CD4-positive, alpha-beta T cell (primary cell): ENCODE measurements at places on chromosomes 2 and 18.

DNA sequence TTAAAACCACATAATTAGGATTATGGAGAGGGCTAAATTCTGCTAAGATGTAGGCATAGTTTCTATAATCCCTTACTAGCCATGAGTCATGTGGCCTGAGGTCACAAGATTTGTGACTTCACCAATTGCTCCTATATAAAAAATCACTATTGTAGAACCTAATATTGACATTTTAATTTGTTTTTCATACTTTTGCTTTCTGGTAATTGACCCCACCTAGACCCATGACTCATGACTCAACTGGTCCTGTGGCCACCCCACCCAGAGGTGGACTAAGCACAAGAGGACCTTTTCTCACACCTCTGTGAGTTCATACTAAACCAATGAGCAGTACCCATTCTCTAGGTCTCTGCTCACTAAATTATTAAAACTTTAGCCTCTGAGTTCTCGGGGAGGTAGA is 1567.5 kb upstream of the LRRTM1 start:
- no peak for DNase-seq

DNA sequence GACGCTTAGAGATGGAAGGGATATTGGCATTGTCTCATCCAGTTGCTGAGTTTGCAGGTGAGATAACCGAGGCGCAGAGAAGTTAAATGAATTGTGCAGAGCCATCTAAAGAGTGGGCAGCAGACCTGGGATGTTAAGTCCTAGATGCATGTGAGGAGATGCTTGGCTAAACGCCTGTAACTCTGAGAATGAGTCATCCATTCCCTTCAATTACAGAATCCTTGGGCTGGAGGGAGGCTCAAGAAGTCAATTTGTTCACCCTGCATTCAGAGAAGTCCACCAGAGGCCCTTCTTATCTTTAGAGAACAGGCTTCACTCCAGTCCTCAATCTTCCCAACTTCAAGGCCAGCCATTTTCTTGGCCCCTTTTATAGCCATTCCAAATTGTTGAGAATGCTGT is 1.6 kb downstream of the EHD3 start:
- DNase-seq, result no peak

GRCh38 chr2:12773586-12774394 is 57.1 kb downstream of the TRIB2 start:
- DNase-seq, result no peak

DNA sequence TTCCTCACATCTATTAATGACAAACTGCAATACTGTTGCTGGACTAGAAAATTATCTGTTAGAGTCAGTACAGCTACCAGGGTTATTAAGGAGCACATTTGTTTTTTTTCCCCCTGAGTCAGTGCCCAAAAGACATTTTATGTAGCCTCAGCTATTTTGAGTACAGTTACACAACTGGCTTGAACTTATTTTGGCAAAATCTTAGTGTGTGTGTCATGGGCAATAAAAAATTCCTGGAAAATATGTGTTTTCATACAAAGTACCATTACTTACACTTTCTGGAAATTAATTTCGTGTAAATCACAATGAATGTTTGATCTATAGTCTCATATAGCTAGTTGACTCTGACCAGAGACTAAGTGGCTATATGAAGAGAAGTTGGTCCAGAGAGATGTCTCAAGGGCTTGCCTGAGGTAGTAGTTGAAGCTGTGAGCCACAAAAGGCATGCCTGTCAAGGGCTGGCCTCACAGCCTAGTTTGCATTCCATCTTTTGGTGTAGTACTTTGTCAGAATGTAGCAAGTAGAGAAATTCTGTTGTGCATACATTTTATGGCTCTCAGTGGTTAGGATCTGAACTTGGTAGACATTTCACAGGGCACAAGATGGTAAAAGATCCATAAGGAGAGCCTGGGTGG is 283.4 kb downstream of the MTX2 start:
- no peak for DNase-seq

DNA sequence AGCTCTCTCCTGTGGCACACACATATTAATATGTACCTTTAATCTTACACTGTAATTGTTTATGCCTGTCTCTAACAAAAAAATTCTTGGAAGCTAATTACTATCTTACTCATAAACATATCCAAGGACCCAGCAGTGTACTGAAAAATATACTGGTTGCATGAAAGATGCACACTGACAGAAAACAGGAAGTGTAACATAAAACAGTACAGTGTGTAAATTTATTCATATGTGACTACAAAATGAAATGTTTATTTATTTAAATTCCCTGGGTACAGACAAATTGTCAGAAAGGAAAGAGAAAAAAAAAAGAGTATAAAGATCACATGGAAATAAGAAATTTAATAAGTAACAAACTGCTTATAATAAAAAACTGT is 28.5 kb downstream of the TMEM131 start:
- no peak for DNase-seq

DNA sequence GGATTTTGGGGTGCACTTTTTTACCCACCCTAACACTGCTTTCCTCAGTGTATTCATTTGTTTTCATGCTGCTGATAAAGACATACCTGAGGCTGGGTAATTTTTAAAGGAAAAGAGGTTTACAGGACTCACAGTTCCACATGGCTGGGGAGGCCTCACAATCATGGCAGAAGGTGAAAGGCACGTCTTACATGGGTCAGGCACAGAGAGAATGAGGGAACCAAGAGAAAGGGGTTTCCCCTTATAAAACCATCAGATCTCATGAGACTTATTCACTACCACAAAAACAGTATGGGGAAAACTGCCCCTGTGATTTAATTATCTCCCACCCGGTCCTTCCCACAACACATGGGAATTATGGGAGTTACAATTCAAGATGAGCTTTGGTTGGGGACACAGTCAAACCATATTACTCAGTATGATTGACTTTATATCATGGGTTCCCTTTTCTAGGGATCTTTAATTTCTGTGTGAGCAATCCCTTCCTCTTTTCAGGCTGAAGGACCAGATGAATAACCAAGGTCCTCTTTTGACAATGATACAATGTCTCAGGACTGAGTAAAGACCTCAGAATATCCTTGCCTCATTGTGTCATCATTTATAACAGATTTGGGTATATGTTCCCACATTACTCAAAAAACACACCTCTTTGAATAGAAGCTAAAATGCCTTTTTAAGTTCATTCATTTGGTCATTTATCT is 100.1 kb upstream of the TRIB2 start:
- DNase-seq, result no peak

- DNase-seq, result no peak
These were observed 37.7 kb upstream of the CTDP1 start for GRCh38 chr18:79641722-79642497.

DNA sequence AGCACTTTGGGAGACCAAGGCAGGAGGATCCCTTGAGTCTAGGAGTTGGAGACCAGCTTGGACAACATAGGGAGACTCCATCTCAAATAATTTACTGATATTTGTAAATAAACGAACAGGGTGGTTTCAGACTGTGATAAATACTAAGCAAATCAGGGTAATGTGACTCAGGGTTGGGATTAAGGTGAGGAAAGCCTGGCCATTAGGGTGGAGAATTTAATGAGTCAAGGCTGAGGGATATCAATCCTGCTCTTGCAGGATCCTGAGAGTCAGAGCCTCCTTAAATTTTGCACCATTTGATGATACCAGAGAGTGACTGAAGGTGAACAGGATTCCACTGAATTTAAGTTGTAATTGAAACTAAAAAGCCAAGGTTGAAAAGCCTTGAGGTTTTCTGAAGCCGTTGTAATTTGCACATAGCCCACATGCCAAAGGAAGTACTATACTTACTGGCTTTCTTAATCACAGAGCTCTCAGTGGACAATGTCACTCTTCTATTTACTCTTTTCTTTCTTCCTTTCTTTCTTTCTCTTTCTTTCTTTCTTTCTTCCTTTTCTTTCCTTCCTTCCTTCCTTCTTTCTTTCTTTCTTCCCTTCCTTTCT is 28.6 kb upstream of the AP1S3 start:
- DNase-seq, result no peak

- DNase-seq, result no peak
These were observed 118.7 kb downstream of the EPB41L3 start for GRCh38 chr18:5424903-5425664.

- no peak for DNase-seq
These were observed 23.5 kb downstream of the MAL start for GRCh38 chr2:95048825-95049682.

DNA sequence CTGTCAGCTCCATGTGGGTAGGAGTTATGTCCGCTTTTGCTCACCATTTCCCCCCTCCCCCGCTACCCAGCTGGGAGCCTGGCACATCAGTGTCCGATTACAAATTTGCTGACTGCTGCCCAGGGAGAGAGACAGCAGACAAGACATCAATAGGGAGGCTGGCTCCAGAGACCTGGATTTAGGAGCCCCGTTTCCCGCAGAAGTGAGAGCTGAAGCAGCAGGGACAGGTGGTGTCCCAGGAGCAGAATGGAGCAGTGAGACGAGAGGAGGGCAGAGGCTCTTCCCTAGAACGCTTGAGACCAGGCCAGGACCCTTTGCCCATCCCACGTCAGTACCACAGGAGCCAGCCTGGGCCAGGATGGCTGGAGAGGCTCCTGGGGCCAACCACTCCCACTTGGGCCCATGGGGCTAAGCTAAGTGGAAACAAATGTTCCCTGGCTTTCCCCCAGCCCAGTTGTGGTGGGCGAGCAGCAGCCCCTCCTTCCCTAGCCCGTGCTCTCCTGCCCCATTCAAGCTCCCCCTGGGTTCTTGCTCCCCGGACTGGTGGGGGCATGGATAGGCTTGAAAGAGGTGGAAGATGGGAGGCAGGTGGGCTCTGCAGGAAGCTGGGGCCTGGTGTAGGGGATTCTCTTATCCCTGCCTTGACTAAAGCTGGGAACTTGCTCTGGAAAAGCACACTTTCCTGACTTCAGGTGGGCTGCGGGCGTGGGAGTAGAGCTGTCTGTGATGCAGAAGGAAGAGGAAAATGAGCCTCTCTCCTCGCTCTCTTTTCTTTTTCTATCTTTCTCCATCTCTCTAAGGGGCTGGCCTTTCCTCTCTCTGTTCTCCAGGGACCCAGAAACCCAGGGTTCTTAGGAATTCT is 4.1 kb upstream of the WNT6 start:
- DNase-seq, result no peak

GRCh38 chr2:43736637-43737036 is 37.2 kb upstream of the DYNC2LI1 start:
- DNase-seq, result no peak

DNA sequence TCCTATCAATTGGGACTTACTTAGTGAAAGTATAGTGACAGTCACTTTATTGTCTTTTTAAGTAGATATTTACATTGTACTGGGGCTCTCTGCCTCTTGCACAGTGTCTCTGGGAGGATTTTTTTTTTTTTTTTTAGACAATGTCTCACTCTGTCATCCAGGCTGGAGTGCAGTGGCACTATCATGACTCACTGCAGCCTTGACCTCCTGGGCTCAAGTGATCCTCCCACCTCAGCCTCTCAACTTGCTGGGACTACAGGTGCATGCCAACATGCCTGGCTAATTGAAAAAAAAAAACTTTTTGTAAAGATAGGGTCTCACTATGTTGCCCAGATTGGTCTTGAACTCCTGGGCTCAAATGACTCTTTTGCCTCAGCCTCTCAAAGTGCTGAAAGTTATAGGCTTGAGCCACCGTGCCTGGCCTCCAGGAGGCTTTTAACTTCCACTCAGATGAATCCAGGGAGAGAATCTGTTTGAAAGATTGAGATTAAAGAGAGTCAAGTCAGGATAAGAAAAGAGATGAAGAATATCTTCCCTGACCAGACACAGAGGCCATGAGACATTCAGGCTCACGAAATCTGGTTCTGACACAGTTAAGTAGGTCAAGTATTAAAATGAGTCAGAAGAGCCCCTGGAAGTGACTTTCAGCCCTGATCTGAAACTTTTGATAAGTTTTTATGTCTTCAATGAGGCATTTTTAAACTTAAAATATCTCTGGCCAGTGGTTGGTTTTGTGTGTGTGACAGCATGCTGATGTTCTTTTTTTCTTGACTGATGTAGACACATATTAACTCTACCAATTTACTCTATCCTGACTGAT is 18.3 kb downstream of the ARHGEF33 start:
- DNase-seq, result no peak

- DNase-seq, result no peak
These were observed 703.0 kb downstream of the RNF144A start for GRCh38 chr2:7620255-7620654.

- no peak for DNase-seq
These were observed 69.7 kb upstream of the KCNE4 start for GRCh38 chr2:222982010-222982908.

- no peak for DNase-seq
These were observed 270.9 kb downstream of the TWIST2 start for GRCh38 chr2:239118675-239119211.

- DNase-seq, result peak; percentile 12
These were observed 624 bp downstream of the METTL8 start for GRCh38 chr2:171432969-171433762.

DNA sequence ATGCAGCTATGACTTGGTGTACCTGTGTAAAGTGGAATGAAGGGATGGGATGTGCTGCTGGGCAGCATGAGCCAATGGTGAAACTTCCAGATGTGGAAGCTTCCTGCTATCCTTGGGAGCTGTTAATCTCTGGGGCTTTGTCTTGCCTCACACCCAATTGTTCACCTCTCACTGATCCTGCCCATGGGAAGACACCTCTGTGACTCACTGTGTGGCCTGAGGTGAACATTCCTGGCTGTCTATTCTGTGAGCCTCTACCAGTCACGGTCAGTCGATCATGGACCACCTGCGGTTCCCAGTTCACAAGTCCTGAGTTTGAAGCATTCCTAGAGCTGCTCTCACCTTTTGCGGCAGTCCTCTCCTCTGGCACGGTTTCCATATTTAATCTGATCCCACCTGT is 12.1 kb downstream of the NEURL3 start:
- DNase-seq, result no peak

DNA sequence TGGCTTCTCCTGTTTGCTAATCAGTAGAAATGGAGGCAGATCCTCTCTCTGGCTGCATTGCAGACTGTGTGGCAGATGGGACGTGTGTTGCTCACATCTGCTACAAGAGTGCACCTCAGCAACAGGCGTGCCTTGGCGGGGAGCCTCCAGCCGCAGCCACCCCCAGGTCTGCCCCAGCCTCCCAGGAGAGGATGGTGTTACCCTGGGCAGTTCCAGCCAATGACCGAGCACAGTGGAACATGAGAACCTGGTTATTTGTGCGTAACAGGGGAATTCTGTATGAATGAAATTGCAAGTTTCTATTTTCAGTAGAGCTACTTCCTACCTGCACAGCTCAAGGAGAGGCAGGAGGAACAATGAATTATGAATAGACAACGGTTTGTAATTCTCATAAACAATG is 130.6 kb upstream of the CBLN2 start:
- DNase-seq, result no peak

GRCh38 chr2:151277067-151277466 is 12.4 kb downstream of the NMI start:
- no peak for DNase-seq

- no peak for DNase-seq
These were observed 136.6 kb upstream of the ACAA2 start for GRCh38 chr18:49949951-49950395.

GRCh38 chr2:96143848-96144480 is 1.3 kb downstream of the DUSP2 start:
- peak; percentile 57 for DNase-seq

DNA sequence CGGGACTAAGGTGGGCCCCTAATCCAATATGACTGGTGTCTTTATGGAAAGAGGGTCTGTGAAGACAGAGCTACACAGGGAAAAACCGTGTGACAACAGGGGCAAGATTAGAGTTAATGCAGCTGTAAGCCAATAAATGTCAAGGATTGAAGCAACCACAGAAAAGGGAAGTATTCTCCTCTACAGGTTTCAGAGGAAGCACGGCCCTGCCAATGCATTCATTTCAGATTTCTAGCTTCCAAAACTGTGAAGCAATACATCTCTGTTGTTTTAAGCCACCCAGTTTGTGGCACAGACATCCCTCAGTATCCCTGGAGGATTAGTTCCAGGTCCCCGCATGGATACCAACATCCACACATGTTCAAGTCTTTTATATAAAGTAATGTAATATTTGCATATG is 48.8 kb downstream of the SPP2 start:
- DNase-seq, result no peak
